ENCODE measurements at places on chromosomes 7 and 10.

DNA sequence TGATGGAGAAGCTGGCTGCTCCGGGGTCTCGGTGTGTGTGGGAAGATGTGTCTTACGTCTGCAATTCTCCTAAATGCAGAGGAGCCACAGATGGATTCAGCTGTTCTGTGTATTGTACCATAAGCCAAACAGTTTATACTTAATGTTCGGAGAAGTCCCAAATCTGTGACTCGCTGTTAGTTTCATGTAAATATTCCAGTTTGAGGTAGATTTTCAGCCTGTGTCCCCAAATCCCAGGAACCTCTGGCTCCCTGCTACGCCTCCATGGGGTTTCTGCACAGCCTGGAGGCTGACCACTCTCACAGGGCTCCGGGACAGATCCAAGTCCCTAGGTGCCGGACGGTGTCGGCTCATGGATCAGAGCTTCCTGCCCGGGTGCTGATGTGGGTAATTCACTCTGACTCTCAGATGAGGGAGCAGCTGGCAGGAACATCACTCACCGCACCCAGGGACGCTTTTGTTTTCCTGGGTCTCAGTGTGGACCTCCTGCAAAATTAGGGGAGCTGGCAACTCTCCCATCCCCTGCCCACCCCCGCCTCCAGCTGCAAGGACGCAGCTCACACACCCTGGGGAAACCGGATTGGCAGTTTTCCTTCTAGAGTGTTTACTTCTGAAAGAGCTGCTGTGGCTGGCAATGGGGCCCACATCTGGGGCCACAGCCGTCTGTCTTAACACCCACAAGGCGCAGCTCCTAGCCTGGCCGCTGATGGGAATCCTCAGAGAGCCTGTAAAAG, 421.1 kb upstream of the FOXK1 start:
- DNase-seq: no peak

DNA sequence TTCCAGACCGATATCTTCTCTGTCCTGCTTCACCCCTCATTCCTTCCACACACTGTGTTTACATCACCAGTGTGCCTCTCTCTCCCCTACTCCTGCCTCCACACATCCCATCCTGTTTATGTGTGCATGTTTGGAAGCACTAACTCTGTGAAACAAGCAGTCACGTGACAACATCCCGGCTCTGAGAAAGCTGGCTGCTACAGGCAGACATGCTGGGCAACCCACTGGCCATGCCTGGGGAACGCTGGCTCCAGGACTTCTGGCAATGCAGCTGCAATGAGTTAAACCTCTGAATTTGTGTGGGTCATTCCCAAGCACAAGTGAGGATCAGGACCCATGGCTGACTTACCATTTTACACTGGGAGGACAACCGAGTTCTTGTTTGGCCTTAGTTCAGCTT, 74.0 kb downstream of the WNT2 start:
- no peak for DNase-seq

DNA sequence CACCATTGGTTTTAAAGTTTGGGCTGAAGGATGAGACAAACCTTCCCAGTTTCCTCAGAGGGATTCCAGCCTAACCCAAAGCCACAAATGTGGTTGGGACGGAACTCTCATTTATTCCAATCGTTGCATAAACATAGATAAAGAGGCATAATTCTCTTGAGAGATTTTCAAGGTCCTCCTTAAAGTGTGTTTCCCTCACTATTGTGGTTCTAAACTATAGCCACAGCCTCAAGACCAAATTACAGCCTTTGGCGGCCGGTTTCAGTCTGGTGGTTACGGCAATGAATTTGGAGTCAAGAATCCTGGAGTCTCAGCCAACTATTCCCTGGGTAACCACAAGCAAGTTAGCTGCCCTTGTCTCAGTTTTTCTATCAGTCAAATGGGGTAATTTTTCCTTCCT, 42.6 kb downstream of the SEM1 start:
- no peak for DNase-seq

DNA sequence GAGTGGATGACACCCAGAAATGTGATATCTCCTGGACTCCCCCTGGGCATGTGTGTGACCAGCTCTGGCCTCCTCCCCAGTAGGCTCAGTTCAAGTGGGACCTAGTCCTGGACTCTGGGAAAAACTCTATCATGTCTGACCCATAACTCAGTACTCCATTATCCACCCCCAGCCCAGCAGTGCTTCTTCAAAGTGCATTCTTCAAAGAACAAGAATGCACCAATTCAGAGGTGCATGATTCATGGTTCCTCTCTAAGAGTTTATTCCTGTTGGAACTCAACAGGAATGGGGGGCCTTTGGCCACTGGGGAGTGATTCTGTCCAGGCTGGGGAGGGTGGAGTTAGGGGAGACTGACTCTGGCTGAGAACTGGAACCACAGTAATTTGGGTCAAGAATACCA, 173.6 kb upstream of the CXCL12 start:
- no peak for DNase-seq

GRCh38 chr10:30017556-30017955, 41.8 kb downstream of the JCAD start:
- DNase-seq: no peak

DNA sequence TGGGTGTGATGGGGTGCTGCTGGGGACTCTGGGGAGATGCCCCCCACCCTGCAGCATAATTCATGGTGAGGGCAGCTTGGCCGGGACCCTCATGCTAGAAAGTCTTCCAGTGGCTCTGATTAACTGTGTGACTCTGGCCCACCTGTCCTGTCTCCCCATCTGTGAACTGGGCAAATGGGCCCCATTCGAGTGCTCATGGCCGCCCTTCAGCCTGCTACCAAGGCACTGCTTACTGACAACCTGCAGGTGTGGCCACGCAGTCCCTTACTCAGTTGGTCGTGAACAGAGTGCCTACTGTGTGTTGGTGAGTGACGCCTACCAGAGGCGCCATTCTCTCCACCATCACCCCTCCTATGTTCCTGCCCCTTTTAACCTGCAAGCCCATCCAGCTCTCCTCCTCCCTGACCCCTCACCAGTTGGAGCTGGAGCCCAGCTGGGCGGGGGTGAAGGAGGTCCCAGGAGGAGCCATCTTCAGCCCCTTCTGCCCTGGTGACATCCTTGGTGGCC, 109.4 kb downstream of the ZMIZ1 start:
- DNase-seq: no peak

GRCh38 chr7:130227883-130228575, 20.4 kb downstream of the SSMEM1 start:
- DNase-seq: no peak

DNA sequence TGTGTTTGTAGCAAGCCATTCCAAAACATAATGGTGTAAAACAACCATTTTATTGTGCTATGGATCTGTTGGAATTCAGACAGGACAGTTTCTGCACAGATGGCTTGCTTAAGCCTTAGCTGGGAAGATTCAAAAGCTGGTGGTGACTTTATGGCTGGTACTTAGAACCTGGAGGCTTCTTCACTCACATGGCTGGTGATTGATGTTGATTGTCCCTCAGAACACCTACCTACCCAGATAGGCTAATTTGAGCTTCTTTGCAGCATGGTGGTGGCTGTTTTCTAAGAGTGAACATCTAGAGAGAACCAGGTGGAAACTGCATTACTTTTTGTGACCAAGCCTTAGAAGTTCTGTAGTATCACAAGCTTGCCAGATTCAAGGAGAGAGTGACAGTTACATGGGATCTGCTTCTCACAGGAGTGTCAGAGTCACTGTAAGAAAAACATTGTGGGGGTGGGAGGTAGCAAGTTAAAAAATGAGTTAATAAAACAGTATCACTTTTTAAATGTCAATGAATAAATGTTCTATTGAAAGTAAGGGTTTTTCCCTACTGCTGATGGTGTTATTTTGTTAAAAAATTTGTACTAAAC, 7.1 kb downstream of the R3HCC1L start:
- DNase-seq: no peak

DNA sequence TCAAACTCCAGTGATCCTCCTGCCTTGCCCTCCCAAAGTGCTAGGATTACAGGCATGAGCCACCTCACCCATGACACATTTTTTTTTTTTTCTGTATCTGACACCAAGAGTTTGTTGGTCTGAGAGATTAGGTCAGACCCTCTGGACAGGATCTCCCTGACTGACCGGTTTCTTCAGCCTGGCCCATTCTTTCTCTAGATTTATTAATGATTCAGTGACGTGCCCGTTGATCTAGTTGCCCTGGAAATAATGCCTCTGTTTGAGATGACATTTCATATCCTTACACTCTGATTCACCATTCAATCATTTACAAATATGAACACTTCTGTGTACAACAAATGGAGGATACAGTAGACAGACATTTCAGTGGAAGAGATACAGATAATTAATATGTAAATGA, 1.4 kb upstream of the ZNF212 start:
- no peak for DNase-seq

DNA sequence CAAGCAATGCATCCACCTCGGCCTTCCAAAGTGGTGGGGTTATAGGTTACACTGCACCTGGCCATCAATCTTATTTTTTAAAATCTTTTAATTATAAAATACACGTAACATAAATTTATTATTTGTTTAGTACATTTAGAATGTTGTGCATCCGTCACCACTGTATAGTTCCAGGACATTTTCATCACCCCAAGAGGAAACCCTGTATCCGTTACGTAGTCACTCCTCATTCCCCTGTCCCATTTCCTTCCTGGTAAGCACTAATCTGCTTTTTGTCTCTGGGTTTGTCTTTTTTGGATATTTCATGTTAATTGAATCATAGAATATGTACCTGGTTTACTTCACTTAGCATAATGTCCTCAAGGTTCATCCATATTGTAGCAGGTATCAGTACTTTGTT, 51.2 kb downstream of the MAPK8 start:
- DNase-seq: no peak

- DNase-seq: no peak
Observed at GRCh38 chr7:28155964-28156363, 24.6 kb downstream of the JAZF1 start.

GRCh38 chr10:19579761-19580545, 236.3 kb upstream of the PLXDC2 start:
- DNase-seq: no peak

- DNase-seq: peak; percentile 85
Observed at GRCh38 chr7:6271060-6271658, 1.3 kb downstream of the CYTH3 start.

- DNase-seq: no peak
Observed at GRCh38 chr10:88913127-88913526, 33.1 kb downstream of the STAMBPL1 start.

GRCh38 chr10:32454148-32454547, 8.2 kb downstream of the CCDC7 start:
- DNase-seq: no peak

GRCh38 chr10:126704649-126705048, 34.2 kb upstream of the C10orf90 start:
- no peak for DNase-seq

DNA sequence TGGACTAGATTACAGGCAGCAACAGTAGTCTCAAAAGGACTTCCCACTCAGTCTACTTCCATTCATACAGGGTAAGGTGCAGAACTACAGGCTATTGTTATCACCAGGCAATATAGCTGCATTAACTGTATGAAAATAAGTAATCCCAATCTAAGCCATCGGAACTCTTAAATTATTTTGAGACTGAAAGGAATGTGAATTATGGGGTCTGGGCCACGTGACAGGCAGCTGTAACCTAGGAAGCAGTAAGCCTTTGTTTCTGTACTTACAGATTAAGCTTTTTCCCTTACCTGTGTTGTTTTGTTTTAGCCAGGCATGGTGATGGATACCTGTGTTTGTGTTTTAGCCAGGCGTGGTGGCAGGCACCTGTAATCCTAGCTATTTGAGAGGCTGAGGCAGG, 152.4 kb upstream of the TRIM24 start:
- DNase-seq: no peak

- DNase-seq: no peak
Observed at GRCh38 chr10:82212753-82213152, 337.8 kb downstream of the NRG3 start.

GRCh38 chr10:35933940-35934641, 292.0 kb upstream of the FZD8 start:
- DNase-seq: no peak

- DNase-seq: no peak
Observed at GRCh38 chr10:113057948-113058522, 108.0 kb downstream of the TCF7L2 start.

- no peak for DNase-seq
Observed at GRCh38 chr7:711093-711921, 15.2 kb upstream of the DNAAF5 start.

DNA sequence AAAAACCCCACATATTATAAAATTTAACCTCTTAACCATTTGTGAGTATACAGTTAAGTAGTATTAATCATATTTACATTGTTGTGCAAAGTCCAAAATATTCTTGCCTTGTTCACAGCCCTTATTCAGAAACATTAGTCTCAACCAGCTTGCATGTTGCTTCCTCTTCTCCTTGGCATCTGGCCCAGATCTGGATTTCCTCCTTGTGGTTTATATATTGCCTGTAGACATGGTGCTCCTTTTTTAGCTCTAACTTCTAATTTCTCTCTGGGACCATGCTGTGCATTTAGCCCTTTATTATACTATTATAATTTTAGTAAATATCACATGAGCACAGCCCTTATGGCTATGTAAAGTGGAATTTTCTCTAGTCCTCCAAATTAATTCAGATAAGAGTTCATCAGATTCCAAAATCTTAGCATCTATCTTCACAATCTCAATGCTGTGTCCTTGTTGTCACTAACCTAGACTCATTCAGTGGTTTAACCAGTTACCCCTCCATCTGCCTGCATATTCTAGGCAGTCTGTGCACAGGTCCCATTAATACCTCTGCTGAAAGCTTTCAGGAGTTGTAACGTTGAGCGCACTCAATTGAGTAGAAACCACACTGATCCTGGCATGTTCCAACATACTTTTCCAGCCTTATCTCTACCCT, 7.9 kb downstream of the CPED1 start:
- DNase-seq: no peak

GRCh38 chr10:116654816-116655215, 34.1 kb downstream of the PNLIPRP2 start:
- DNase-seq: no peak

DNA sequence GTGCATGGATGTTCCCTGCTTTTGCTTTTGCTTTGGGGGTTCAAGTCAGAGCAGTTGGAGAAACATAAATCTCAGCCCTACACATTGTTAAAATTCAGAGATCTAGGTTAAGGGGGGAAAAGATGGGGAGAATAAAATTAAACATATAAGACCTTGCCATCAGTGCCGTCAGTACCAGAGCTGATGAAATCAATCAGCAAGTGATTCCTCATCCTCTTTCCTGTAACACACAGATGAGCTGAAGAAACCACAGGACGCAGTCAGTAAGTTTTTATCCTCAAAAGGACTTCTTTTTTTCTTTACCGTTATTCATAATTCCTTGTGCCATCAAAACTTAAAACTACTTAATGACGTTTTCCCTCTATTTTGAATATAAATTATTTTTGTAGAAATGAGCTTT, 5.9 kb downstream of the HECW1 start:
- DNase-seq: no peak

All from urothelium cell line (cell line).